Endothelial cell of umbilical vein (primary cell): ENCODE measurements at places on chromosomes 6 and 20.
A peak's percentile ranks its signal among the peaks of the same experiment; 100 is the strongest.

- peak; percentile 65 for DNase-seq
Measured at GRCh38 chr20:37202267-37202943, 23.1 kb upstream of the MROH8 start.

- no peak for DNase-seq
Measured at GRCh38 chr6:149259753-149260152, 57.8 kb upstream of the TAB2 start.

DNA sequence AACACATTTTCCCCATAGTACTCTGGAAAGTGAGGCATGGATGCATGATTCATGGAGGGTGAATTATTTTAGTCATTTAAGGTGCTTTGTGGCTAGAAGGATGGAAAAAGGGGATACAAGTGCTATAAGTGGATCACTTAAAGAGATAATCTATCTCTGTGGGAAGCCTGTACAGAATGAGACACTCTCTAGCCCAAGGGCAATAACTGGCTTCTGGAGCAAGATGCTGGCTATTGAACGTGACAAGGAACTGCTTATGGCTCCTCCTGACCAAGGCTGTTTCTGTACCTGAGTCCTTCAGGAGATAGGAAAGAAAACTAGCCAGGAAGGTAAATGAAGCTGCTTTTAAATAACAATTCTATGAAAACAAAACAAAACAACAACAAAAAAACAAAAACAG lies 590.7 kb downstream of the EYS start:
- no peak for DNase-seq

GRCh38 chr6:133889557-133890403 lies 867 bp downstream of the TCF21 start:
- no peak for DNase-seq

DNA sequence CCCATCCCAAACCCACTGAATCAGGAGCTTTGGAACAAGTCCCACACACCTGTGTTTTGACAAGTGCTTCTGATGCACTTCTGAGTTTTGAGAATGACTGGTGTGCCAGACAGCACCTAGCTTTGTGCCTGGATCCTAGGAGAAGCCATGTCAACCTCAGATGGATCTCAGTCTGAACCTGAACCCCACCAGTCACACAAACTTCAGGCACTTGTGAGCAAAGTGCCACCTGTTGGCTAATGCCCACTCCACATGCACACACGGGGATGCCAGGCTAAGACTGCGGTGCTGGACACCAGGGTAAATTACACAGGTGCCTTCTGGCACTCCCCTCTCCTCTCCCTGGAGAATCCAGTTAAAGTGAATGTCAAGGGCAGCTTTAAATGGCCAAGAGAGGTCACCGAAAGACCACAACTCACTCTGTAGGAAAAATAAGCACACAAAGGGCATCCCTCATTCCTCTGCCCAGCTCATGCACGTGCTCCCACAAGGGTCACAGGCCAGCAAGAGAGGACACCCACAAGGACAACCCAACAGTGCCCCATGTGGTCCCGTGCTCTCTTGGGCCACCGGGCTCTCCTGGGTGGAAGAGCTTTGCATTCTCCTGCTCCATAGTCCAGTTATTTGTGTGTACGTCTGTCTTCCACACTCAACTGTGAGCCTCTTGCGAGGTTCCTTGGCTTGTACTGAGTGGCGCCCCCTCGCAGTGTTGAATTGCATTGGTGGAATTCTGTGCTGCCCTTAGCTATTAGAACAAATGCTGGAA lies 45.6 kb downstream of the TAF8 start:
- DNase-seq = no peak

- no peak for DNase-seq
Measured at GRCh38 chr20:44720621-44720996, 5.4 kb downstream of the CCN5 start.
